Stimulated activated naive CD4-positive, alpha-beta T cell treated with Interleukin-2 at 50 U/mL for 16 hours (primary cell): ENCODE measurements at places on chromosomes 6 and 20.

GRCh38 chr6:137724495-137725211, 142.4 kb upstream of the TNFAIP3 start:
- no peak for DNase-seq

- DNase-seq = no peak
Measured at GRCh38 chr20:8803065-8803464, 265.8 kb upstream of the PLCB4 start.

DNA sequence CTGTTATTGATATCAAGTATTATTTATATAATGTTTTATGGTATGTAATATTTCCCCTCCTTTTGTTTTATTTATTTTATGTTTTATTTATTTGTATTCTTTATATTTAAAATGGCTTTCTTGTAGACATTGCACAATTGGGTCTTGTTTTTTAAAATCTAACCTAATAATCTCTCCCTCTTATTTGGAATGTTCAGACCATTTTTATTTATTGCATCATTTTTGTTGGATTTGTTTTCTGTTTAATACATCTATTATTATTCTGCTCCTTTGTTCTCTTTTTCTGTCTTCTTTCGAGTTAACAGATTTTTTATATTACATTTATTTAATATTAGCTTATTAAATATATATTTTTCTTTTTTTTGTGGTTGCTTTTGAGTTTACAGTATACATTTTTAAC, 43.1 kb upstream of the SLC35B3 start:
- no peak for DNase-seq

- no peak for DNase-seq
Measured at GRCh38 chr6:154474648-154475428, 35.6 kb downstream of the CNKSR3 start.

- DNase-seq = no peak
Measured at GRCh38 chr20:53652859-53653517, 59.3 kb upstream of the ZNF217 start.

GRCh38 chr20:3032624-3033023, 10.8 kb upstream of the GNRH2 start:
- no peak for DNase-seq

DNA sequence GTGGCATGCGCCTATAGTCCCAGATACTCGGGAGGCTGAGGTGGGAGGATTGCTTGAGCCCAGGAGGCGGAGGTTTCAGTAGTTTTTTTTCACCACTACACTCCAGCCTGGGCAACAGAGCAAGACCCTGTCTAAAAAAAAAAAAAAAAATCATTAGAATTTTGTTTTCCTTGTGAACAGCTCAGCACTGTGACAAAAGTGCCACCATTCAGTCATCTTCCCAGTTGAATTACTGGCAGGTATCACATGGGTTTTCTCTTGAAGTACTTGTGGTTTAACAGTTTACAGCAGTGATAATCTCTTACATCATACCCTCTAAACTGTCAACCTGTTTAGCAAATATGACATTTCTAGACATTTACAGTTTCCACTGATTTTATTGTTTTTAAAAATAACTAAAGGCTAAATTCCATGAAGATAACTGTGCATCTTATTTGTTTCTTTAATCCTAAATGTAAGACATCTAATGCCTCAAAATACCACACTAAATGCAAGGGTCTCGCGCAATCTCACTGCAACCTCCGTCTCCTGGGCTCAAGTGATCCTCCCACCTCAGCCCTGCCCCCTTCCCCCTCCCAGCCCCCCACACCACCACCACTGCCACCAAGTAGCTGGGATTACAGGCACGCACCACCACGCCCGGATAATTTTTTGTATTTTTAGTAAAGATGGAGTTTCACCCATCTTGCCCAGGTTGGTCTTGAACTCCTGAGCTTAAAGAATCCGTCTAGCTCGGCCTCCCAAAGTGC, 7.0 kb downstream of the TRPC4AP start:
- DNase-seq = no peak

DNA sequence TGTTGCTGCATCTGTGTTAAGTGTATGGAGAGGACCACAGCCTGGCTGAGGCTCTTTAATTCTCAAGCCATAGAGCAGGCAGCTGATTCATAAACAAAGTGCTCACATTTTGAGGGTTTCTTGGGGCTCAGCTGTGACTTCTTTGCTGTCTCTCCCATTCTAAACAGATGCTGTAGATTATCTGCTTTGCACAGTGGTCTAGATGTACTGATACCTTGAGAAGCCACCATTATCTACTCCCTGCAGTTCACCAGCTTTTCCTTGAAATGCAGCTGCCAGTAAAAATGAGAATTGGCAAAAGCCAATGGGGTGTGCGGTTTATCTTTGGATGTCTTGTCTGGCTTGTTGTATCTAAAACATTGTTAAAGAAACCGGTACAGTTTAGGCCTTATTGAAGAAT, 5.2 kb upstream of the CNR1 start:
- no peak for DNase-seq
